ENCODE measurements at places on chromosomes 4 and X. TPM values are rescaled to one million over a fixed set of nuclear protein-coding genes. Genes with fewer than 3 reads are reported as not detected.

The PCDH11X gene
- 0.13 TPM for total RNA-seq

The PAGE4 gene
- 4.2 TPM for total RNA-seq

The CXCL1 gene
- total RNA-seq, result 3.4 TPM

The ESX1 gene
- not detected for total RNA-seq

The PI4K2B gene
- 9.0 TPM for total RNA-seq

The RNF150 gene
- total RNA-seq, result 33.1 TPM

The NDP gene
- not detected for total RNA-seq

The TEX11 gene
- not detected for total RNA-seq

The FAM114A1 gene
- total RNA-seq, result 145 TPM

The PNCK gene
- 20.5 TPM for total RNA-seq

The MAGIX gene
- total RNA-seq, result 1.5 TPM

The LRCH2 gene
- 9.8 TPM for total RNA-seq

The UGT2B15 gene
- not detected for total RNA-seq

The MAGED4B gene
- 0.32 TPM for total RNA-seq

Measured in esophagus muscularis mucosa (tissue), 4 donors.